ENCODE measurements at places on chromosomes 7 and 10.

DNA sequence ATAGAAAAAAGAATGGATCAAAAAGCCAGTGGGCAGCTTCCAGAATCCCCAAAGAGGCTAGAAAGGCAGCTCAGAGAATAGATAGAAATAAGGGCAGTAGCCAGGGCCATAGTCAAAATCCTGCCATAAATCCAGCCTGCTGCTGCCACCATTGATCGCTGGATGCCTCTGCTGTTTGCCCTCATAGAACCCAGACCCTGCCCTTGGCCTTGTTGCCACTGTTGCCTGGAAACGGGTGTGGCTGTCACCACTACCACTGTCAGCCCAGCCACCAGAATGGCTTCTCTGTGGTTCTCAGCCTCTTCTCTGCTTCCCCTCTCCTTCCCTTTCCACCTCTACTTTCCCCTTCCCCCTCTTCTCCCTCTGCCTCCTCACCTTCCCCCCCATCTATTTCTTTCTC, 57.8 kb downstream of the HHEX start:
- no peak for DNase-seq

DNA sequence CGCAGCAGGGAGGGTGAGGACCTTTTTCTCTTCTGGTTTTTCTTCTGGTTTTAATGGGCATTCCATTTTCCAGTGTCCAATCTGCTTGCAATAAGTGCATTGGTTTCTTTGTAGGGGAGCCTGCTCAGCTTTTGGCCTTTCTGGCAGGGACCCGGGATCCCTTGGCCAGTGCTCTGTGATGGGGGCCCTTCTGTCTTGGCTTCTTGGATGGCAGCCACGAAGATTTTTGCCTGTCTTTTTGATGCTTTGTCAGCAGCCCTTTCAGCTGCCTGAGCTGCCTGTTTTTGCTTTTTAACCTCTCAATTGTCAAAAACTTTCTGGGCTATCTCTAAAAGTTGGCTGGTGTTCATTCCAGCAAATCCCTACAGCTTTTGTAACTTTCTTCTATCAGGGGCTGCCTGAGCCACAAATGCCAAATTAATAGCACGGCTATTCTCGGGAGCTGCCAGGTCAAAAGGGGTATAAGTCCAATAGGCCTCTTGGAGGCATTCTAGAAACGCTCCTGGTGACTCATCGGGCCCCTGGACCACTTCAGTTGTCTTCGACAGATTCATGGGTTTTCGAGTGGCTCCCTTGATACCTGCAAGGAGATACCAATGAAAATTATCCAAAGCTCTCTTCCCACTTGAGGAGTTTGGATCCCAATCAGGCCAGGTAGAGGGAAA, 179.9 kb upstream of the MBL2 start:
- DNase-seq = no peak

DNA sequence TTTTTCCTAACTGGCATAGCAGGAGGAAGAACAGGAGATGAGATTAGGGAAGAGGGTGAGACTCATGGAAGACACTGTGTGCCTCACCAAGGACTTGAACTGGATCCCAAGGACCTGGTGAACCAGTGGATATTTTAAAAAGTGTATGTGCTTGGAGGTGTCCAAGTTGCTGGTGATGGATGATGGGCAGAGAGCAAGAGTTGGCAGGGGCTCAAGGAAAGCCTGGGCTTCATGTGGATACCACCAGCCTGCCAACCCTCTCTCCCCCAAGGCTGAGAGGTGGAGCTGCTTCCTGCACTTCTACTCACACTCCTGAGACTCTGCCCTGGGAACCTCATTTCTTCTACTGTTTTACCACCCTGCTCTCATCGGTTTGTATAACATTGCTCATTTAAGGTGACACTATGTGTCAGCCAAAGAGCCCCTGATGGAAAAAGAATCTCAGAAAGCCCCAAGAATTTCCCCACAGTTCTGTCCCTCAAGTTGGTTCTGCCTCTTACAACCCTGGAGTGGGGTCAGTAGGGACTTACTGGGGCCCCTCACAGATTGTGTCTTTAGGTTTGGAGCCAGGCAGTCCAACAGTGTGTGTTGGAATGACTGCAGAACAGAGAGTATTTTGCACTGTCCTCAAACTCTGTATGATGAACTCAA, 56.2 kb upstream of the PDCD4 start:
- no peak for DNase-seq

- peak; percentile 7 for DNase-seq
Measured at GRCh38 chr7:26284995-26285632, 6.5 kb upstream of the SNX10 start.

DNA sequence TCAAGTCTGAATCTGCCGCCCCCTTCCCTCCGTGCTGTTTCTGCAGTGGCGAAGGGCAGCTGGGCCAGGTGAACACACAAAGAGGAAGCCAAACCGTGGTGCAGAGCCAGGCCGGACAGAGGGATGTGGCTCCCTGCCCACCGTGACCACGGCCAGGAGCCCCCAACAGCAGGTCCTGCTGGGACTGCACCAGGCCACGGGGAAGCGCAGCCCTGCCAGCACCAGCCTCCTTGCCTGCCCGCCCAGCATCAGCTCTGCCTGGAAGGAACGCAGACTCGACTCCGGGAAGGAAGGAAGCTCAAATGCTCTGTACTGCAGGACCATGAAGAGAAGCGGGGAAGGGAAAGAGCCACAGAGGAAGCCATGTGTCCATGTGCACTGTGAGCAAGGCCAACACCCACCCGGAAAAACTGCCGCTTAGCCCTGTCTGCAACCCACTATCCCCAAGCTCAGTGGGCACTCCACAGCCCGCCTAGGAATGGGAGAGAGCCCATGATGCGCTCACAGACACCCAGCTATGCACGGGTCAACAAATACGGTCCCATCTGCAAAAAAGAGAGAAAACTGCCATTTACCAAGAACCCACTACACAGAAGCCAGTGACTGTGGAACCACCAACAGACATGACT, 19.0 kb downstream of the GPER1 start:
- DNase-seq = no peak

DNA sequence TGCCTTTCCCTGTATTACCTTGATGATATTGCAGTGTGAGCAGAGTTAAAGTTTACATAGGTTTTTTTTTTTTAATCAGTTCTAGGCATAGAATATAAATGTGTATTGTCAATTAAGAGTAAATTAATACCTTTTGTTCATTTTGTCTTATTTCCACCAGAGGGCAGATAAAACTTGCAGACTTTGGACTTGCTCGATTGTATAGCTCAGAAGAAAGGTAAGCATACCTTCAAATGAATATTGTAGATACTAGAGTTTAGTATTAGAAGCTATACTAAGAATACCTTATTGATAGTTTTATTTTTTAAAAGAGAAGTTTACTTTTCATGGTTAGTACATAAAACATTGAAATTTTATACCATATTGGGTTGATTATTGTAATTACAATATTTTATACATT, 86.8 kb downstream of the MPLKIP start:
- no peak for DNase-seq

- no peak for DNase-seq
Measured at GRCh38 chr7:147240468-147240867, 1123.9 kb downstream of the CNTNAP2 start.

DNA sequence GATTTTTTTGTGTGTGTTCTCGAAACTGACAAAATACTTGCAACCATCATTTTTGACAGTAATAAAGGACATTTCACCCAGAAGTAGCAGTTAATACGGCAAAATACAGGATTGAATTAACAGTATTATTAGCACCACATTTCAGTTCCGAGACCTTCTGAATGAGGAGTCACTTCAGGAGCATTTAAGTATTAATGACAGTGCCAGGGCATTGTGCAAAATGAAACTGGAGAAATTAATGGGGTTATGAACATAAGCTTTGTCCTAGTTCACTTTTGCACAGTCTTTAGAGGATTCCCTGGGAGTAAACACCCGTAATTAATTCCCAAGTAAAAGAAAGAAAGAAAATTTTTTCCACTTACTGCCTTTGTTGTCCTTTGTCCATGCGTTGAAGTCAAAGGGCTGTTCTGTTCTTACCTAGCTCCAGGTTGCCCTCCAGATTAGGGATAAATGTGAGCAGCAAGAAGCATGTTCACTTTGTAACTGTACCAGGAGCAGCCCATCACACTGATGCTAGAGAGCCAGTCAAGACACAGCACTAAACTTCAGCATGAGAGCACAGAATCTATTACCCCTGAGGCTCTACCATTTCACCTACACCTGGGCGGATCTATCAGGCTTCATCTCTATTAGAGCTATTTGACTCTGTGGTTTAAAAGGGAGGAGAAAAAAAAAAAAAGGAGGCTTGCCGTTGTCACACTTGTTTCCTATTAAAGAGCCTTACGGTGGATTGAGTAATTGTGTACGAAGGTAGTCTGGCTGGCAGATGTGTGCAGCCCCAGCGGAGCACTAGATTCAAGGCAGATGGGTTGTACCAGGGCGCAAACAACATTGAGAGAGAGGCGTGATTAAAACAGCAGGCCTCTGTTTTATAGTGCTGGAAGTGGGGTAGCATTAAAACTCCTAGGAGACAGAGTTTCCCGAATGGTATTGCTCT, 297.8 kb upstream of the SEMA3A start:
- no peak for DNase-seq

- DNase-seq = no peak
Measured at GRCh38 chr7:88229302-88229995, 9.6 kb upstream of the SRI start.

GRCh38 chr10:118952493-118953295, 76.8 kb upstream of the NANOS1 start:
- no peak for DNase-seq

DNA sequence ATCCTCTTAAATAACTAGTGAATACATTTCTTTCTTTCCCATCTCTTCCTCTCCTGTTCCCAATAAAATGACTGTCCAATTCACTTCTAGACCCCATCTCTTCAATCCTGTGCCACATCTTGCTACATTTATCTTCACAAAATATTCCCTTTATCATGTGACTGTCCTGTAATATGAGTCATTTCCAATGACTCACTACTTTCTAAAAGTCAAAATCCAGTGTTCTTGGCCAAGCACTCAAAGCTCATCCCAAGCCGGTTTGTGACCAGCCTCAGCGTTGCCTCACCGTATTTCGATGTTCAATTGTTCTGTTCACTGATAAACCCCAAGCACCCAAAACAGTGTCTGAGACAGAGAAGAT, 104.7 kb downstream of the PARD3 start:
- DNase-seq = no peak

DNA sequence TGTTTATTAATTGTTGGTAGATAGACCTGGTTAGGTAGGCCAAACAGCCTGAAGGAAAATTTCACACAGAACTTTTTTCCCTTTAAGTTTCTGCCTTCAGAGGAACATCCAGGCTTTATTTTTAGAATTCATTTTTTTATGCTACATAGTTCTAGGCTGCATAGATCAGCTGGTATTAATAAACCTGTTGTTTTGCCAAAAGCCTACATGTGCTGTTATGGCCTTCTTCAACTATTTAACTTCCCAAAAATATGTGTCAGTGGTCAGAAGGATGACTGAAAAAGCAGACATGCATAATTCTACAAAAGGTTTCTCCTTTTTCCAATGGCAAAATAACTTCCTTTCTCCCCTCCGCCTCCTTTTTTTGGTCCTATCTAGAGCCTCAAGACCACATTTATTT, 303.0 kb upstream of the DKK1 start:
- no peak for DNase-seq

DNA sequence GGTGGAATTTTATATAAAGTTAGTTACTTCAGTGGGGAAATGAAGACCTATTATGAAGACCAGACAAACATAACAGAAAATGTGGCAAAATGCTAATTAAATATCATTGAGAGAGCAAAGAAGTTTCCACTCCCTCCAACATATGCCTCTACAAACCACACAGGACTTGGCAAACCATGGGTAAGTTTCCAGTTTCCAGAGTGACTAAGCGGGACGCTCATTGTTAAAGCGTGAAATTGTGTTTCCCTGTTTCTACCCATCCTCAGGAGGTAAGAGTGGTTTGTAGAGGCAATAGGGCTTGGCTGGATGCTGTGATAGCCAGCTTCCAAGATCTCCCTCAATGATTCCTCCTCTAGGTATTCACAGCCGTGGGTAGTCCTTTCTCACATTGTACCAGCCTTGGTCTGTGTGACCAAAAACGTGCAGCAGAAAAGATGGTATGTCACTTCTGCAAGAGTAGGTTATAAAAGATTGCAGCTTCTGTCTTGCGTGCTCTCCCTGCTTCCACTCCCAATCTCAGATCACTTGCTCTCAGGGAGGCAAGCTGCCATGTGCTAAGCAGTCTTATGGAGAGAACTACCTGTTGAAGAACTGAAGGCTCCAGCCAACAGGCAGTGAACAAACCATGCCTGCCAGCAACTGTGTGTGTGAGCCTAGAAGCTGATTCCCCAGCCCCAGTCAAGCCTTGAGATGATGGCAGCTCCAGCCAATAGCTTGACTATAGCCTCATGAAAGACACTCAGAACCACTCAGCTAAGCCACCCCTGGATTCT, 35.7 kb downstream of the CBX3 start:
- DNase-seq = no peak

DNA sequence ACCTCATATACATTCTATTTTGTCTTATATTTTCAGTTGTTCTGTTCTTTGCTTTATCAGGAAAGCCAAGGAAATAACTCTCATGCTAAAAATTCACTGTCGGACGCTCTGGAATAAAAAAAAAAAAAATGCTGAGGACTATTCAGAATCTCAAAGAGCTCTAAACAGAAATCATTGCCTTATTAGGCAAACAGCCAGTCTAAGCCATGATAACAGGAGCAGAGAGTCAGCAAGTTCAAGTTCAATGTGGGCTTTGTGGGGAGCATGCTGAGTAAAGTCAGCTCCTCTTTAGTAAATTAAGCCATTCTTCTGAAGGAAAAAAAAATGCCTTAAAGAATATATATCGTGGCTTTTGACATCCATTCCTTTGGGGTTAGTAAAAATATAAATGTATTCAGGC, 13.6 kb upstream of the FAM13C start:
- DNase-seq = no peak

DNA sequence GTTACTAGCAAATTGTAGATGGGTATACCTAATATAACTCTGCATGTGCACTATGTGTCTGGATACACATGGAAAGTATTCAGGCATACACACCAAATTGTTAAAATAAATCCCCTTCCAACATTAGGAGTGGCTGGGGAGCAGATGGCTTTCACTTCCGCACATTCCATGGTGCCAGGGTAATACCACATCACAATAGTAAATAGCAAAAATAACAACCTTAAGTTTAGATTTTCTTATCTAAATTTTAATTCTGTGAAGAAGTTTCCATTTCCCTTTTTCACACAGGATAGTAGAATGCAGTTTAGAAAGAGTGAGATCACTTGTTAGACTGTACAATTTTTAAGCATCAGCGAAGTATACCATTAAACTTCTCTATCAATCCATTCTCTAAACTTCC, 5.8 kb upstream of the ALOX5 start:
- no peak for DNase-seq

DNA sequence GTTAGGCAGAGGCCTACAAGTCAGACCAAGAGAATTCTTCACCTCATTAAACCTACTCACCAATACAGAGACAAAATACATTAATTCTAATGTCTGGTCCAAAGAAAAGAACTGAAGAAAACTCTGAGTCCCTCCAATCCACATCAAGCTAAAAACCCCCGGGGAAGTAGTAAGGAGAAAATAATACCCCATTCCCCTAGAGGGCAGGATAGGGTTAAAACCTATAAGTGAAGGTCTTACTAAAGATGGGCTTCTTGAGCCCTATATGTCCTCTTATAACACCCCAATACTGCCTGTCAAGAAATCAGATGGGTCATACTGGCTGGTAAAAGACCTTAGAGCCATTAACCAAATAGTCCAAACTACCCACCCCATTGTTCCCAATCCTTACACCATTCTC, 141.3 kb upstream of the TMEM106B start:
- no peak for DNase-seq

- no peak for DNase-seq
Measured at GRCh38 chr7:1245524-1246050, 12.9 kb downstream of the UNCX start.

GRCh38 chr7:127158659-127159058, 94.1 kb downstream of the GRM8 start:
- no peak for DNase-seq

Measured in CD4-positive, alpha-beta T cell treated with Interleukin-6 at 100 ng/mL for 8 hours (primary cell).